ENCODE measurements at places on chromosomes 2 and 18.

- no peak for DNase-seq
Measured at GRCh38 chr18:12403601-12404506, 3.9 kb upstream of the PRELID3A start.

GRCh38 chr2:143579456-143579855 lies 450.2 kb downstream of the ARHGAP15 start:
- DNase-seq = no peak

DNA sequence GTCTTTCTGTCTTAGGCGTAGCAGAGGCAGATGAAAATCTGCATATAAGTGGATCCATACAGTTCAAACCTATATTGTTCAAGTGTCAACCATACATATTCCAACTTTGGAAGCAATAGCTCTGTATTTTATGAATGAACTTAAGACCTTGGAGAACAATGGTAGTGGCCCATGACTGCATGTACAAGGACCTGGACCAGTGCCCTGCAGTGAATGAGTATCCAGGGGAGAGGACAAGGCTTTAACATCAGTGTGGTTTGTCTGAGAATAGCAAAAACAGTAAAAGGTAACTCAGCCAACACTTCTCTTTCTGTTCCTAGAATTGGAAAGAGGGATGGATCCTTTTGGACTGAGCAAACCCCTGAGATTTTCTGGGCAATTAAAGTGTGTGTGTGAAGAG lies 230.8 kb upstream of the LINC00305 start:
- DNase-seq = no peak

DNA sequence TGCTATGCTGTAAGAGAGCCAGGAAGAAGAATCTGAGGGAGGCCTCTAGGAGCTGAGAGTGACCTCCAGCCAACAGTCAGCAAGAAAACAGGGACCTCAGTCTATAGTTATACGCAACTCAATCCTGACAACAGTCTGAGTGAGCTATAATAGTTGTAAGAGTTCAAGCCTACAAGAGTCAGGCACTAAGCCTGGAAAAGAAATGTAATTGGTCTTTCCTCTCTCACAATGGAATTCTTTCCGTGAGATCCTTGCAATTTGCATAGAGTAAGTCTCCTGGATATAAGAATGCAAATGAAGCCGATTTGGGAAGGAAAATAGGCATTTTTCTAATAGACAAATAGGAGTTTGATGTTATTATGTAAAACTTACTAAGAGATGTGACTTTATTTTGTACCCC lies 1332.6 kb upstream of the CELF4 start:
- DNase-seq = no peak

- DNase-seq = no peak
Measured at GRCh38 chr2:150211164-150211631, 276.3 kb downstream of the RND3 start.

GRCh38 chr2:185291035-185291647 lies 447.5 kb upstream of the FSIP2 start:
- DNase-seq = peak; percentile 73

GRCh38 chr18:47794725-47795433 lies 135.6 kb downstream of the SMAD2 start:
- DNase-seq = no peak

DNA sequence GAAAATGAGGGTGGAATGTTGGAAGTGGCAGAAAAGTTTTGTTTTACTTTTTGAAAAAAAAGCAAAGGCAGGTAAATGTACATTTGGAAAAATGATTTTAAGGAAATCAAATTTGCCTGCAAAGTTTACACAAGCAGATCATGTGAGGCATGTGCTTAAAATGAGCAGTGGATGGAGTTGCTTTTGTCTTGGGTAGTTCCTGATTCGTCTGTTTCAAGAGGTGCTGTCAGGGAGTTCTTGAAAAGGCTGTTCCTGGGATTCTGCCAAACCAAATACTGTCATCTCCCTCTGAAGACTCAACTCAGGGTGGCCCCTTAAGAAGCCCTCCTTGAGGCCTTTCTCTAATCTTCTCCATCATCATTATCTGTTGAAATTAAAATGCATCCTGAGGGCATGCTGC lies 59.0 kb downstream of the TACR1 start:
- no peak for DNase-seq

GRCh38 chr2:60465736-60466135 lies 87.7 kb downstream of the BCL11A start:
- DNase-seq = peak; percentile 22

- DNase-seq = no peak
Measured at GRCh38 chr2:196331143-196331542, 159.8 kb upstream of the STK17B start.

DNA sequence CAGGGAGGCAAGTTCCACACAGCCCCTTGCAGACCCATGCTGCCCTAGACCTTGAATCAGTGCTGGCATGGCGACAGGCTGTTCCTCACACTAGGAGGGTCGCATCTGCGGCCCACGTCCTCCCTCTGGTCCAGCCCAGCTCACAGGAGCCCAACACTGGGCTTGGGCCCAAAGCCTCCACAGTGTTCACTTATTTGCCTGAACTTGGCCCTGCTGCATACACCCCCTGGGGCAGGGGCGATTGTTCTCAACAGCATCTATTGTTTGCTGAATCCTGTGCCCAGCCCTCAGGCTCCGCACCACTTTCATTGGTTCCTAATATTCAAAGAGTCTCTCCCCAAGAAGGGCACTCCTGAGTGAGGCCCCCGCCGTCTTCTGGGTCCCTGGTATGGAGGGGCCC lies 90.7 kb downstream of the ZBTB7C start:
- DNase-seq = no peak

DNA sequence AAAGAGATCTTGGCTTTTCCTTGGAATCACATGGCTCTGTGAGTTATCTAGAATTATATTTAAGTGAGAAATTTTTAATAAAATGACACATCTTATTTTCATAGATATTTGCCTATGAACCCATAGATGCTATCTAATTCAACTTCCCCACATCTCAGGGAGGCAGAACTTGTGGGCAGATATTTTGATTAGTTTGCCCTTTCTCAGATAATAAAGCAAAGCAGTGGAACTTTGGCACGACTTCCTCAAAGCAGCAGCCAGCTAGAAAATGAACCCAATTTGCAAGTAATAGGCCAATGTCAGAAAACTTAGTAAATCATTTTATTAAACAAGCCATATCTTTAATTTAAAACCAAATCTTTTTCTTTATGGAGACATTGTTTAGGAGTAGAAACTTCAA lies 32.7 kb downstream of the RAB27B start:
- DNase-seq = no peak
